ENCODE measurements at places on chromosomes 1 and 21. TPM values are rescaled to one million over a fixed set of nuclear protein-coding genes. Genes with fewer than 3 reads are reported as not detected.
A peak's percentile ranks its signal among the peaks of the same experiment; 100 is the strongest.

DNA sequence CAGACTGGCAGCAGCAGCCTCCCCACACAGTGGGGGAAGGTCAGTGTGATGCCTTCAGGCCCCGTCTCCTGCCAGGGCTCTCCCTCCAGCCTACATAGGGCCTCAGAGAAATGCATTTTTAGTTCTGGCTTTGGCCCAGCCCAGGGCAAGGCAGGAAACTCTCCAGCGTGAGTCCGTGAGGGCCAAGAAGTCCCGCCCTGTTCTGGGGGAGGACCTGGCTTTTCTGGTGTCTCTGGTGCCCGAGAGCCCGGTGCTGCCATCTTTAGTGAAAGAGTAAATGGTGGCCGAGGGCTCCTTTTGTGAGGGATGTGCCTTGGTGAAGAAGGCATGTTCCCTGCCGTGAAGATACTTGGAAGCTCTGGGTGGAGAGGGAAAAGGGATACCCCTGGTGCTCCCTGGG, 14.8 kb upstream of the DIP2A start:
- no peak for DNase-seq

GRCh38 chr21:39037807-39038405, 145.3 kb downstream of the PSMG1 start:
- DNase-seq = no peak

DNA sequence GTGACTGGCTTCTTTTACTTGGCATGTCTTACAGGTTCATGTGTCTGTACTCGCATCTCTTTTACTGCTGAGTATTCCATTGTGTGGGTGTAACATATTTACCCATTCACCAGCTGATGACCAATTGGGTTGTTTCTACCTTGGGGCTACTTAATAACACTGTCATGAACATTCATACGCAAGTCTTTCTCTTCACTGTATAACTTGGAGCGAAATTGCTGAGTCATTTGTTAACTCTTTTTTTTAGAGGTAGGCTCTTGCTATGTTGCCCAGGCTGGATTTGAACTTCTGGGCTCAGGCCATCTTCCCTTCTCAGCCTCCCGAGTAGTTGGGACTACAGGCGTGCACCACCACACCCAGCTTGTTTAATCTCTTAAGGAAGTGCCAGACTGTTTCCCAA, 6.5 kb downstream of the PYCR2 start:
- DNase-seq = peak; percentile 73

DNA sequence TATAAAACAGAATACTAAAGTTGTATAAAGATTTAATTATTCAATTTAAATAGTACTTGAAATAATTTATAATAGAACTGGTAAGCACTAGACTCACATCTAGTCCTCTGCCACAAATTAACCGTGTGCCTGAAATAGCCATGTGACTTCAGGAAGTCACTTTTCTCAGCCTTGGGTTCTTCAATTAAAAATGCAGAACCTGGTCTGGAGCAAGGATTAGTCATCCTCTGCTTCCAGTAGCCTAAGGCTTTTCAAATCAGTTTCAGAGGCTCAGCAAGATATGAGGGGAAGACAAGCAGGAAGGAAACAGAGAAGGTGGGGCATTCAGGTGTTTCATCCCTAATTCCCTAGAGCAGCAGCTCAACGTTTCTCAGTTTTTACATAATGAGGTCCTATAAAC, 23.0 kb downstream of the DPH5 start:
- peak; percentile 91 for DNase-seq

RGL1 gene
- total RNA-seq = 5.9 TPM

GRCh38 chr21:44711327-44712202, at the start of gene TSPEAR:
Gene TSPEAR, minus strand, starts transcription at chr21:44711572. Its CDS starts 58 bp downstream, at chr21:44711514.
- DNase-seq = no peak

WNT3A gene
- not detected for total RNA-seq

RGS13 gene
- not detected for total RNA-seq

DNA sequence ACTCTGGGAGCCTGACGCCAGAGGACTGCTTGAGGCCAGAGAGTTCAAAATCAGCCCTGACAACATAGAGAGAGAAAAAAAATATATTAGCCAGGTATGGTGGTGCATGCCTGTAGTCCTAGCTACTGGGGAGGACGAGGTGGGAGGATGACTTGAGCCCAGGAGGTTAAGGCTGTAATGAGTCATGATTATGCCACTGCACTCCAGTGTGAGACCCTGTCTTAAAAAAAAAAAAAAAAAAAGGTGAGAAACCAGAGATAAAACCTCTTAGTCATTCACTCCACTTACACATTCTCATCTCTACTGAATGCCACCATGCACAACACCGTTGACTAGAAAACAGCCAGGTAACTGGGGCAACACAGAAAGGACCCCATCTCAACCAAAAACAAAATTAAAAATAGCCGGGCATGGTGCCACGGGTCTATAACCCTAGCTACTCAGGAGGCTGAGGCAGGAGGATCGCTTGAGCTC, 178.1 kb downstream of the SLC45A1 start:
- DNase-seq = peak; percentile 52

- no peak for DNase-seq
Observed at GRCh38 chr1:15938628-15939161, 37.2 kb downstream of the ZBTB17 start.

DNA sequence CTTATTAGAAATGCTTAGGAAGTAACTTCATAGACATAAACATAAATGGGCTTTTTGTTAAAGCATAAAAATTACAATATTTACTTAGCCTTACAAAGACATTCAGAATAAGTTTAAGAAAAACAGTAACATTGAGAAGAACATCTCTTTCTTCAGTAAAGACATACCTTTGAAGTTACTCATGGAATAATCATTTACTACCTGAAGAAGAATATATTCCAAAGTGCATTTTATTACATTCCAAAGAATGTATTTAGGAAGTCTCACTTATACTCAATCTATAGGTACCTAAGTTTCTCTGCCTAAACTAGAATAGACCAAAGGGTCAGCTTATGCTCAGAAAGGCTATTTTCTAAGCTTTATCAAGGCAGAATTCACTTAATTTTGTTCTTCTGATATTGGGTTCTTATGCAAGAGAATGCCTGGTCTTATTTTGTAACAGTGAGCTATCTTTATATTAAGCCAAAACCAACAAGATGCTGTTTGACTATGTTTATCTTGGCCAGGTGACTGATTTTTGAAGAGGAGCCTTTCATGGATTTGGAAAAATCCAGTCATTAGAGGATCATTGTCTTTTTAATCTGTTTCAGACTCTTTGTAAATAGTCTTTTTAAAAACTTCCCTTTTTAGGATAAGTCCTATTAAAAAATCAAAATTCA, 110.1 kb downstream of the OLFML2B start:
- peak; percentile 80 for DNase-seq

TNFRSF1B gene
- total RNA-seq = 1.6 TPM

- no peak for DNase-seq
Observed at GRCh38 chr1:179813626-179814545, 63.7 kb downstream of the TOR1AIP2 start.

TXLNA gene
- total RNA-seq = 75.7 TPM

PEAR1 gene
- 3.9 TPM for total RNA-seq

DNA sequence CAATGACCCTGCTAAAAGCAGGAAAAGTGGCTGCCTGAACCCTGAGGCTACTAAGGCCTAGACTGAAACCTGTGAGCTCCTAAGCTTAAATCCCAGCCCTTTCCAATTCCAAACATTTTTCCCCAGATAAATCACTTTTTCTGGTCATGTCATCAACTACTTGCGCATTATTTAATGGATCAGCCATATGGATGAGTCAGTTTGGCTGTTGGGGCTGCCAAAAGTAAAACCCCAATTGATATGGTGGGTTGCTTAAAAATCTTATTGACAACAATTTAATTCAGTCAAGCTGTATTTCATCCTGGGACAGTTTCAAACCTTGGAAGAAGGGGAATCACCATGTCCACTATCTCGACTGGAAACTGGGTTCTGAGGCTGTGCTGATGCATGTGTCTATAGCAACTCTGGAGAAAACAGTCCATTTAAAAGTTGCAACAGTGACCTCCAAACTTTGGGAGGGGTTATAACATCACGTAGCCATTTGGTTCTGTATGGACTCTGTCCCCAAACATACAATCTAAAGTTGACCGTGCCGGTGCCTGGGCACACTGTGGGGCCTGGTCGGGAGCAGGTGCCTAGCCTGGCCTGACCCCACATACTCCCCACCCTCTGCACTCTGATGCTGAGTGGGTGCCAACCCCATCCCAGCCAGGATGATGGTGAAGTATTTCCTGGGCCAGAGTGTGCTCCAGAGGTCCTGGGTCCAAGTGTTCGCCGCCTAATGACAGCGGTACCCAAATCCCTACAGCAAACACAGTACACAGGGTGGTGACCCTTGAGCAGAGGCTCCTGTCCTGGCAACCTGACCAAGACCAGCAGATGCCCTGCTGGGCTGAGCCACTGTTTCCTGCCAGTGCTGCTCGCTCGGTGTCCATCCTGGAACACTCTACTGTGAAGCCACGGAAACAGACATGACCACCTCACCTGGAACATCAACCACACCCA, 46.5 kb upstream of the LRRC52 start:
- no peak for DNase-seq

RAB7B gene
- total RNA-seq = 1.1 TPM

DNA sequence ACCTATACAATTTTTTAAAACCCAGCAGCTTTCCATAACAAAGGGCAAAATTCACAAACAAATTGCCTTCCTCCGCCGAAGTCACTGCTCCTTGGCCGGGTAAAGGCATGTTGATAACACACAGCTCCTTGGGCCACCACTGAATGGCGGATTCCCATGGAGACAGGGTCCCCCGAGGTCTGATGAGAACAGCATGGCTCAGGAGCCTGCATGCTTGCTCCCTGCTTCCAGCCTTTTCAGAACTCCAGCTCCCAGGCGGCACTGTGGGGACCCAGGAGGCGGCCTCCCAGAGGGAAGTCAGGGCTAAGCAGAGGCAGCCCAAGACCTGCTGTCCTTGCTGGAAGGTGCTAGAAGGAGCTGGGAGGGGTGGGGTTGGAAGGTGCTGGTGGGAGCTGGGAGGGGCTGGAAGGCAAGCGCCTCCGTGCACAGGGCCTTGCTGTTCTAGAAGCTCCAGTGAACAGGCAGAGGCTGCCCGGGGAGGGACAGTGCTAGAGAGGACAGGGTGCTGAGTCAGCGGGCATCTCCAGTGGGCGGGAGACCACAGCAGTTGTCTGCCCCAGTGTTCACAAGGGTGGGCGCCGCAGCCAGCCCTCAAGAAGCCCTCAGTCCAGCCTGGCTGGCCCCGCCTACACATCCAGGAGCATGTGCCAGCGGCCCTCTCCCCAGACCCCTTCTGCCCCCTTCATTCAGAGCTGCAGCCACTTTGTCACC, 35.1 kb downstream of the PRDM16 start:
- no peak for DNase-seq

AMPD1 gene
- not detected for total RNA-seq
